ENCODE measurements at places on chromosomes 2 and 18.

DNA sequence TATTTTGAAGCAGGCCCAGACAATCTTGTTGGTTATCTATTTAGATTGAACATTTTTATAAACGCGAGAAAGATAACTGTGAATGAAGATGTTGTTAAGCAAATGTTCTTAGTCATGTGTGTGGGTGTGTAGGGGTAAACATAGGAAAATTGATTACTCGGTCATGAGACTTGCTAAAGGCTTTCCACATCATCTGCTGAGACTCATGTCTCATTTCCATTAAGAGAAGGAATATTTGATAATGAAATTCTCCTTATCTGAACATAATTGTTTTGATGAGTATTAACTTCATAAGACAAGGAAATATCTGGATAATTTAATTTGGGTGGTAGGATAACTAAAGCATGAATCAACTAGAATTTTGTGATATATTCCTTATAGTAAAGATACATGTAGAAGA lies 19.7 kb downstream of the CCDC102B start:
- no peak for DNase-seq

DNA sequence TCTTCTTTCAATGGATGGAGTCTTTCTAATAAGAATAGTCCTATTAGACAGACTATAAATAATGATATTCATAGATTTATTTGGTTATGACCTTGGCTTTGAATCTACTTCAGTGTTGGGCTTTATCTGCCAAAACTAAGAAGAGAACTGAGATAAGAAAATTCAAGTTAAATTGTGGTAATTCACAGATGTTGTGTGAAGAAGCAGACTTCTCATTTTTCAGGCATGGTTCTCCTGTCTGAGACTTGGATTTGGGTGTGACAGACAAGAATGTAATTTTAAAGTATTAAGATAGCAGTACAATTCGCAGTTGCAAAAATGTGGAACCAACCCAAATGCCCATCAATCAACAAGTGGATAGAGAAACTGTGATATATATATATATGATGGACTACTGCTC lies 124.7 kb downstream of the QPCT start:
- no peak for DNase-seq

DNA sequence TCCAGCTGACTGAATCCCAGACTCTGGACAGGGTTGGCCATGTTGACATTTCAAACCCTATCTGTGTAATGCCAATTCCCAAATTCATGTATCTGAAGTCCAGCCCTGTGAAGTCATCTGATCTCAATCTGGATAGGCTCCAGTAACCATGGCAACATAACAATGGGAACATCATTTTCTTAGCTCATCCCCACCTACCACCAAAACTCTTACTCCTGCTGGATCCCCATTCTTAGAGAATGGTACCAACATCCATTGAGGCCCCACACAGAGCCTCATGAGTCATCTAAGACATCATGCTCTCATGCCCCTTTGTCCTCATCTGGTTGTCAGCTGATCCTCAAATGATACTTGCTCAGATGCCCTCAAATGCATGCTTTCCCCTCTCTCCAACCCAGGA lies 58.9 kb upstream of the TEX51 start:
- no peak for DNase-seq

GRCh38 chr18:55592572-55592971 lies 4.6 kb upstream of the TCF4 start:
- peak; percentile 20 for DNase-seq

- peak; percentile 94 for DNase-seq
Measured at GRCh38 chr2:238169708-238170251, 11.0 kb downstream of the ERFE start.

Data from astrocyte of the spinal cord (primary cell).